ENCODE measurements at places on chromosomes 1 and 21.

- no peak for DNase-seq
- peaks cover 78% of the 10 kb centered on the region for H3K36me3 ChIP-seq
- no peak overlapping the region for H3K27ac ChIP-seq
- H3K27me3 ChIP-seq = no peaks in the 10 kb centered on the region
These were observed 15.7 kb downstream of the GAS5 start for GRCh38 chr1:173852105-173852504.

- no peaks in the 10 kb centered on the region for H3K27me3 ChIP-seq
- no peak for DNase-seq
- peaks cover 44% of the 10 kb centered on the region for H3K36me3 ChIP-seq
- no peak overlapping the region for H3K27ac ChIP-seq
- no peak overlapping the region for H3K4me3 ChIP-seq
These were observed 45.9 kb downstream of the ARHGEF10L start for GRCh38 chr1:17585266-17585987.

GRCh38 chr1:163115887-163116286, 46.7 kb downstream of the RGS4 start:
- H3K4me3 ChIP-seq = no peak overlapping the region
- no peaks in the 10 kb centered on the region for H3K27me3 ChIP-seq
- no peaks in the 10 kb centered on the region for H3K4me1 ChIP-seq
- H3K27ac ChIP-seq = no peak overlapping the region
- H3K36me3 ChIP-seq = no peaks in the 10 kb centered on the region

DNA sequence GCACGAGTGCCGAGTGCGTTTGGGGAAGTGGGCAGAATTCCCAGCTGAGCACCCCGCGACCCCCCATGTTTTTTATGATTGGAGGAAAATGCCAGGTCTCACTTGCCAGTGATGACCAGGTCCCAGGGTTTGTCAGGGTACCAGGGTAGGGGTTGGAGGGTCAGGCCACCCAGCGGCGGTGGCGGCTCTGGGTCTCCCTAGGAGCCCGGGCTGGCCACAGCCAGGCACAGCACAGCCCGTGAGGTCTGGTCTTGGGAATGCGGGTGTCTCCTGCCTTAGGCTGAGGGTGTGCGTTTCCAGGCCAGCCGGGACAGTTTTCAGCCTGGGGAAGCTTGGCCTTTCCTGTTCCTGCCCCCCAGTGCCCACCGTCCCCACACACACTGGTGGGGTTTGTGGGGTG, 22.7 kb downstream of the PRKCZ start:
- H3K36me3 ChIP-seq = peaks cover 6% of the 10 kb centered on the region
- H3K27me3 ChIP-seq = no peaks in the 10 kb centered on the region
- peak overlapping the region; percentile 18 for H3K27ac ChIP-seq
- peak overlapping the region; percentile 54 for H3K4me3 ChIP-seq
- H3K4me1 ChIP-seq = peaks cover 25% of the 10 kb centered on the region

DNA sequence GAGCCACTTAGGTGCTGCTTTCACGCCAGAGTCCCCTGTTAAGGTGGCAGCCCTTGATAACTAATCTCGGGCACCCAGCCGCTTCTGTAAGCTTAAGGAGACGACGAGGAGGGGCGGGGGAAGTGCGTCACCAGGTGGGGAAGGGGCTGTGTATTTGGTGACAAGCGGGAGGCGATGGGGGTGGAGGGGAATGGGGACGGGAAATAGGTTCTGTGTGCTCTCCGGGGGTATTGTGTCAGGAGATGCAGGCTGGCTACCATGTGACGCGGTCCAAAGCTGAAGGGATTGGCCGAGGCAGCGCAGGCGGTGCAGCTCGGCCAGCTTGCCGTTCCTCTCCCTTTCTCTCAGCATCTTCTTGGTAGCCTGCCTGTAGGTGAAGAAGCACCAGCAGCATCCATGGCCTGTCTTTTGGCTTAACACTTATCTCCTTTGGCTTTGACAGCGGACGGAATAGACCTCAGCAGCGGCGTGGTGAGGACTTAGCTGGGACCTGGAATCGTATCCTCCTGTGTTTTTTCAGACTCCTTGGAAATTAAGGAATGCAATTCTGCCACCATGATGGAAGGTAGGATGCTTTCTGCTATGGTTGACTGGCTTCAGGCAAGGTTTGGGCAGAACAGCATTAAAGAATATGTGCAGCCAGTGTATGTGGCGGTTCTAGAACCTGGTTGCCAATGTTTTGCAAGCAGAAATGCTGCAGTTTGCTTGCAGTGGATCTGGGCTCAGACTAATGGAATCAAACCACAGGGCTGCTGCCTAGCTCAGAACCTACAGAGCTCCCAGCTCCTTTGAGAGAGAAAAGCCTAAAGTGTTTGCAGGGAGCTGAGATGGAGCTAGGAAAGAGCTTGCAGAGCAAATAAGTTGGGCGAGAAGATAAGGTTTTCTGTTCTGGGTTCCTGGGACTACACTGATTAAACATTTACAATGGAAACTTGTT, at the start of gene SGIP1:
Gene SGIP1, plus strand, starts transcription at position 350 of the 937 bp plus-strand sequence. Its CDS starts 206 bp downstream, at position 556.
- peaks cover 6% of the 10 kb centered on the region for H3K4me1 ChIP-seq
- H3K4me3 ChIP-seq = peak within 1 kb of the TSS; percentile 28
- peak; percentile 48 for DNase-seq
- H3K27me3 ChIP-seq = peaks cover 3% of the 10 kb centered on the region
- no peak within 1 kb of the TSS for H3K27ac ChIP-seq

- H3K27ac ChIP-seq = no peak overlapping the region
- no peak overlapping the region for H3K4me3 ChIP-seq
- H3K27me3 ChIP-seq = no peaks in the 10 kb centered on the region
These were observed 86.6 kb downstream of the SLC25A24 start for GRCh38 chr1:108113496-108113895.

GRCh38 chr1:230441183-230442029, 15.3 kb upstream of the PGBD5 start:
- DNase-seq = no peak
- no peaks in the 10 kb centered on the region for H3K36me3 ChIP-seq
- H3K4me1 ChIP-seq = peaks cover 2% of the 10 kb centered on the region

GRCh38 chr1:176857632-176858031, 306.9 kb downstream of the ASTN1 start:
- H3K4me3 ChIP-seq = no peak overlapping the region
- no peak overlapping the region for H3K27ac ChIP-seq
- H3K4me1 ChIP-seq = no peaks in the 10 kb centered on the region
- H3K36me3 ChIP-seq = no peaks in the 10 kb centered on the region

DNA sequence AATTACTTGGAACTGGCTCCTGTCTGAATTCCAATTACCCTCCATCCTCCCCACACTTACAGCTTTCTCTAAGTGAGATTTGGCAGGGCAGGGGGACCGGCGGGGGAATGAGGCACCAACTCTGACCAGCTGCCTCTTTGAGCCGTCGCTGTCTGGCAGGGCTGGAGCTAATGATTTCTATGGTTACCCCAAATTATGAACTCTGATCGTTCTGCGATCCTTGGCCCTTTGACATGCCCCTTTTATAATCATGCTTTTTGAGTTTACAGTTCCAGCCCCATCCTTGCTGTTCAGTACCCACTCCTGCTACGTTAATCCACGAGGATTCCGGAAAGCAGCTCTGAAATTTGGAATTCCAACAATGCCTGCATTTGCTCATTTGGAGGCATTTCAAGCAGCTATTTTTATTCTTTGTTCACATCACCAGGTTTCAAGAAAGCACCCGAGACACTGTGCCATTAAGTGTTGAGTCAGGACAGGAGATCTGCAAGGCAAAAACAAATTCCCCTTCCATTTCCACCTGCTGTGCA, 54.6 kb upstream of the LBR start:
- no peak overlapping the region for H3K4me3 ChIP-seq
- H3K27me3 ChIP-seq = no peaks in the 10 kb centered on the region
- no peak overlapping the region for H3K27ac ChIP-seq
- peaks cover 5% of the 10 kb centered on the region for H3K4me1 ChIP-seq
- no peak for DNase-seq

Measured in neuronal stem cell (in vitro differentiated cells).